Glutamatergic neuron (in vitro differentiated cells): ENCODE measurements at places on chromosomes 7 and 10. TPM values are rescaled to one million over a fixed set of nuclear protein-coding genes. Genes with fewer than 3 reads are reported as not detected.

DNA sequence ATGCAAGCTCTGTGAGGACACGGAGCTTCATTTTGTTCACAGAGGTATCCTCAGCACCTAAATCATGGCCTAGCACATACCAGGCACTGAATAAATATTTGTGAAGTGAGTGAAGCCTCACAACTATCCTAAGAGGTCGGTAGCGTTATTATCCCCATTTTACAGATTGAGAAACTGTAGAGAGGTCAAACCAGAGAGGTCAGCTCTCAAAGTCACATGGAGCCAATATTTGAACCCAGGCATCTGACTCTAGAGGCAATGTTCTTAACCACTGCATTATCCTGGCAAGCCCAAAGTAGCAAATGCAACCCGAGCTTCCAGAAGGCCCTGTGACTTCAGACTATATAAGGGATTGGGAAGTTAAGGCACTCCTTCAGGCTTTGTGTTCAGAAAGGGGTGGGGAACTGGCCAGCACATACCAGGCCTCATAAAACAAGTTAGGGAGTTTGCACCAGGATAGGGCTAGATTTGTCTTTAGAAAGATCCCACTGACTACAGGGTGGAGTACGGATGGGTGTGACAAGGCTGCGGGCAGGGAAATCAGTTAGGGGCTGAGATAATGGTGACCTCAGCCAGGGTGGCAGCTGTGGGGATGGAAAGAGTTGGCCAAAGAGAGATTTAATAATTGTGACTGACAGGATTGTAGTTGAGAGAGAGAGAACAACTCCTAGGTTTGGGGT is 101.4 kb downstream of the TBXAS1 start:
- no peaks in the 10 kb centered on the region for H3K36me3 ChIP-seq
- H3K27ac ChIP-seq = no peak overlapping the region
- no peaks in the 10 kb centered on the region for H3K4me1 ChIP-seq
- H3K27me3 ChIP-seq = no peaks in the 10 kb centered on the region
- H3K4me3 ChIP-seq = no peak overlapping the region

DNA sequence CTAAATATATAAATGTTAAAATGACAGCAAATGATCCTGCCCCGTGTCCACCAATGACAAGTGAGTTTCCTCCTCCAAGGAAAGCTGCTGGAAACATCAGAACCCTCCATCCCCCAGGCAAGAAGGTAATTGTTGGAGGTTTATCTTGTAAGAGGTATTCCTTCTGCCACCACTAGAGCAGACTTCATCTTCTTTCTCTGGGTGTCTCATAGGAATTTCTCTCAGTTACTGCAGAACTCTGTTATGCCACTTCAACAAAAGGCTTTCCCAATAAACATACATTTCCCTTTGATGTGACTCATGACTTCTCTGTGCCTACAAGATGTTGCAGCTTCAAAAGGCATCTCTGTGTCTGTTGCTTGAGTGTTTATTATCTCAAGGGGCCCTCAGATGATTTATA is 279.1 kb downstream of the BMPER start:
- no peak overlapping the region for H3K27ac ChIP-seq
- no peak for DNase-seq
- H3K4me3 ChIP-seq = no peak overlapping the region
- no peaks in the 10 kb centered on the region for H3K4me1 ChIP-seq
- no peaks in the 10 kb centered on the region for H3K27me3 ChIP-seq
- H3K36me3 ChIP-seq = no peaks in the 10 kb centered on the region

- no peaks in the 10 kb centered on the region for H3K27me3 ChIP-seq
- no peak overlapping the region for H3K27ac ChIP-seq
- H3K4me1 ChIP-seq = no peaks in the 10 kb centered on the region
Observed at GRCh38 chr10:17375936-17376584, 78.3 kb downstream of the ST8SIA6 start.

- H3K27me3 ChIP-seq = no peaks in the 10 kb centered on the region
- H3K4me1 ChIP-seq = no peaks in the 10 kb centered on the region
- no peaks in the 10 kb centered on the region for H3K36me3 ChIP-seq
- no peak for DNase-seq
- no peak overlapping the region for H3K4me3 ChIP-seq
- peak overlapping the region; percentile 2 for H3K27ac ChIP-seq
Observed at GRCh38 chr7:98969386-98969785, 91.1 kb downstream of the TRRAP start.

- H3K27me3 ChIP-seq = peaks cover 12% of the 10 kb centered on the region
Observed at GRCh38 chr7:50303335-50304128, 984 bp upstream of the IKZF1 start.

DNA sequence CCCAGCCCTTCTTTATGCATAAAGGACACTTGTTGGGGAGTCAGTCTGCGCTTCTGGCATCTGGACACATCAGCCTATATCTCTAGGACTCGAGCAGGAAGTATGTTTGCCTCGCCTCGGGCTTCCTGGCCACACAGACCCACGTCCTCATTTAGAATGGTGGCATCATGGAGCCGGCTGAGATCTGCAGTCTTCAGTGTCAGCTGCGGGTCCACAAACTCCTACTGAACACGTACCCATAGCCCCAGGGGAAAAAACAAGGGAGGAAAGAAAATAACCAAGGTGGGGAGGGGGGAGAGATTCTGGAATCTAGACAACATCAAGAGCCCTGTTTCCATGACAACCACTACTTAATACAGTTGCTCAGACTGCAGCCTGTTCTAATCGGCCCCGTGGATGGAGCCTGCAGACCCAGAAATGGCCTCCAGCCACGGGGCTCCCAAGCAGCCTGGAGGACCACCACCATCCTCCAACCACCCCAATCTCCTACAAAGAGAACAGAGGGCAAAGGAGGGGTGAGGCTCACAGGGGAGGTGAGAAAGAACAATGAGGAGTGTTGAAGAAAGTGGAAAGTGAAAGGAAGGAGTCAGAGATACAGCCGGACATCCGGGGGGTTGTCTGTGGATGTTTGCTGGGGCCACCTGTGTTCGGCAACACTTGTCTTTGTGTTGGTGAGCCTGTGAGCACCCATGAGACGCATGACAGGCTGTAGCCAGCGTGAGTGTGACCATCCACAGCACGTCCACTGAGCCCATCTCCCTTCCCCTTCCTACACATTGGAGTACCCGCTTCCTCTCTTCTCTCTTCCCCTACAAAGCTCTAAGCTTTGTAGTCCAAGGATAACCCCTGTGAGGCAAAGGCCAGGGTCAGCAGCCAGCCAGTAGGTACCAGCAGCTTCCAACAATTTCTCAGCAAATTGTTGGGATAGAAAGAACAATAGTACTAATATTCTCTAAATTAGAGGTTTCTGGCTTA is 141.0 kb downstream of the PLXNA4 start:
- no peak for DNase-seq
- peaks cover 6% of the 10 kb centered on the region for H3K4me1 ChIP-seq
- no peaks in the 10 kb centered on the region for H3K36me3 ChIP-seq
- H3K27ac ChIP-seq = no peak overlapping the region
- H3K4me3 ChIP-seq = no peak overlapping the region
- peaks cover 2% of the 10 kb centered on the region for H3K27me3 ChIP-seq

- H3K4me3 ChIP-seq = no peak overlapping the region
- DNase-seq = no peak
- H3K27me3 ChIP-seq = no peaks in the 10 kb centered on the region
- H3K27ac ChIP-seq = no peak overlapping the region
Observed at GRCh38 chr7:119888251-119888650, 384.7 kb upstream of the KCND2 start.

DNA sequence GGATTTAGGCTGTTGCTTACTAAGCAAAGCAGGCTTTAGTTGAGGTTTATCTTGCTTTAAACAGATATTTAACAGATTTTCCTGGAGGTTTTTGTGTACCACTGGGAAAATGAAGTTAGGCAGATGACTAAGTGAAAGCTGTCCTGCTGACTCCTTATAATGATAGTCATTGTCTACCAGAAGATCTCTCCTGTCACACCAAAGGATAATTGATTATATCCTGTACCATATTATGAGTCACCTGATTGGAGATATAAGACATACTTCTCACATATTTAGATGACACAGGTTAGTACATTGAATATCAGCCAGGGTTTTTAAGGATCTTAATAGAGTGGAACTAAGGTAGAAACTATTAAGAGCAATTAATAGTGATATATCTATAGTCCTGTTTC is 68.4 kb downstream of the PTEN start:
- H3K27ac ChIP-seq = no peak overlapping the region
- no peaks in the 10 kb centered on the region for H3K36me3 ChIP-seq
- no peaks in the 10 kb centered on the region for H3K4me1 ChIP-seq
- H3K27me3 ChIP-seq = peaks cover 1% of the 10 kb centered on the region

DNA sequence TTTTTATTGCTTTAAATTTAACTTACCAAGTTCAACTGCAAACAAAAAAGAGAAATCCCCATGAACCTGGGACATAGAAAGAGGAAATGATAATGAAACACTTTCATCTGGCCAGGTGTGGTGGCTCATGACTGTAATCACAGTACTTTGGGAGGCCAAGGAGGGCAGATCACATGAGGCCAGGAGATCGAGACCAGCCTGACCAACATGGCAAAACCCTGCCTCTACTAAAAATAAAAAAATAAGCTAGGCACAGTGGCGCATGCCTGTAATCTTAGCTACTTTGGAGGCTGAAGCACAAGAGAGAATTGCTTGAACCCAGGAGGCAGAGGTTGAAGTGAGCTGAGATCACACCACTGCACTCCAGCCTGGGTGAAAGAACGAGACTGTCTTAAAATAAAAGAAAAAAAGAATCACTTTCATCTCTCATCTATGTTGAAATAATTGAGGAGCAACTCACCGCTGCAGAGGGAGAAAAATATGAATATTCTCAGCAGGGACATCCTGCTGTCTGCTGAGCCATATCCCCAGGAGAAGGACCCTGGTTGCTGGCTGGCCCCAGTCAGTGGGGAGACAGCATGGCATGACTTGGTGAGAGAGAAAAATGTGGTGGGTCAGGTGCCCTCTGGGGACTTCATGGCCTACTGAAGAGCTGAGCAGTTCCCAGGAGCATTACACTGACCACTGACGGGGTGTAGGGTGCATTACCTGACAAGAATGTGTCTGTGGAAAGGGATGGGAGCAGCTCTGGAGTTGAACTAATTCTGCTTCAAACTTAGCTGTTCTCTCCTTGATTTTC is 22.8 kb upstream of the TARP start:
- H3K4me3 ChIP-seq = no peak overlapping the region
- DNase-seq = no peak
- H3K4me1 ChIP-seq = no peaks in the 10 kb centered on the region
- no peak overlapping the region for H3K27ac ChIP-seq
- no peaks in the 10 kb centered on the region for H3K36me3 ChIP-seq

- H3K4me1 ChIP-seq = no peaks in the 10 kb centered on the region
- peaks cover 24% of the 10 kb centered on the region for H3K36me3 ChIP-seq
- H3K27ac ChIP-seq = no peak overlapping the region
Observed at GRCh38 chr7:106246902-106247711, 37.7 kb downstream of the NAMPT start.

DNA sequence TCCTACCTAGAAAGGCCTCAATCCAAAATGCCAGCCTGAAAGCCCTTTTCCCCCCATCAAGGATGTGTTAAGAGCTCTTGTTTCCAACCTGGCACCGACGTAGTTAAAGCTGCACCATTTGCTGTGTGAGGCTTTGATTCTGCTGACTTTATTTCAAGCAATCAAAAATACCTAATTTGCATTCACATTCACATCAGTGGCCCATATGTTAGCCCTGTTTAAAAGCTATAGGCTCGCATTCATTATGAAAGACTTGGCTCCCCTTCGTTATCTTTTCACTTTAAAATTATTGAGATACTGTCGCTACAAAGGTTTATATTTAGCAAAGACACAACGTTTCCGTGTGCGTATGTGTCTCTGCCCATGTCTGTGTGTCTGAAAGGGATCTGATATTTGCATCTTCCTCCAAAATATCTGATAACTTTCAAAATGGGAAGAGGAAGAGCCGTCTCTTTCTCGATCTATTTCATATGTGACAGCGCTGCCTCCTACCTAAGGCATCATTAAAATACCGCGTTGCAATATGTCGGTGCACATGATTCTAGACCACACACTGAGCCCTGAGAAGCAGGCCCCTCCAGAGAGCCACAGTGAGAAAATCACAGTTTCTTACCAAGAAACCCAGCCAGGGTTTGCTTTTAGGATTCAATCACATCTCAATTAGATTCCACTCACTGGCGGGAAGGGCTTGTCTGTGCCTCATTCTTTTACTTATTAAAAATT is 57.1 kb upstream of the ITPRID1 start:
- H3K4me1 ChIP-seq = peaks cover 9% of the 10 kb centered on the region
- H3K36me3 ChIP-seq = peaks cover 5% of the 10 kb centered on the region
- peaks cover 8% of the 10 kb centered on the region for H3K27me3 ChIP-seq
- no peak overlapping the region for H3K4me3 ChIP-seq
- DNase-seq = no peak
- H3K27ac ChIP-seq = no peak overlapping the region

DNA sequence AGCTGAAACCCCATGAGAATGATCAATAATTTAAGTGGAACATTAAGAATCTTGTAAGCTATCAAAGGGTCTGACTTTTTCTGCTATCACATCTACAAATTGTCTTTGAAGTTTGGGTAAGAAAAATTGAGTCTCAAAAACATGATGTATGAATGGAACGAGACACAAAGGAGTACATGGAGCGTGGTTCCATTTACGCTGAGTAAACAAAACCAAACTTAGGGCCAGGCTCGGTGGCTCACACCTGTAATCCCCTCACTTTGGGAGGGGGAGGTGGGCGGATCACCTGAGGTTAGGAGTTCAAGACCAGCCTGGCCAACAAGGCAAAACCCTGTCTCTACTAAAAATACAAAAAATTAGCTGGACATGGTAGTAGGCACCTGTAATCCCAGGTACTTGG is 24.3 kb downstream of the SMC3 start:
- no peak for DNase-seq
- H3K27me3 ChIP-seq = no peaks in the 10 kb centered on the region
- H3K4me3 ChIP-seq = no peak overlapping the region

DNA sequence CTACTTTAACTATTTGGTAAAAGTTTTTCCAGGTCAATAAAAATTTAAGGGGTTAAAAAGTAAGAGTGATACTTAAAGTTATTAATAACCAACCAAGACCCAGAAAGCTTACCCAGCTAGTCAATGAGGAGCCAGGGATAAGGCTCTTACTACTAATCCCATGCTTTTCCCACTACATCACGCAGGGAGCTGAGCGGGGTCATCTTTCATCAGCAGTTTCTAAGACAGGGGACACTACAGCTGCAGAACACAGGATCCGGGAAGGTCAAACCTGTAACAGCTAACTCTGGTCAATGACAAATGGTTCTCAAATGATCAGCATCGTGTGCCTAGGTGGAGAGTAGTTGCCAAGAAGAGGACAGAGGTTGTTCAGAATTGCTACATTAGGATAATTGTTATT is 65.1 kb downstream of the RSU1 start:
- peaks cover 2% of the 10 kb centered on the region for H3K27me3 ChIP-seq
- H3K27ac ChIP-seq = no peak overlapping the region
- H3K4me3 ChIP-seq = no peak overlapping the region
- no peak for DNase-seq
- peaks cover 5% of the 10 kb centered on the region for H3K4me1 ChIP-seq

DNA sequence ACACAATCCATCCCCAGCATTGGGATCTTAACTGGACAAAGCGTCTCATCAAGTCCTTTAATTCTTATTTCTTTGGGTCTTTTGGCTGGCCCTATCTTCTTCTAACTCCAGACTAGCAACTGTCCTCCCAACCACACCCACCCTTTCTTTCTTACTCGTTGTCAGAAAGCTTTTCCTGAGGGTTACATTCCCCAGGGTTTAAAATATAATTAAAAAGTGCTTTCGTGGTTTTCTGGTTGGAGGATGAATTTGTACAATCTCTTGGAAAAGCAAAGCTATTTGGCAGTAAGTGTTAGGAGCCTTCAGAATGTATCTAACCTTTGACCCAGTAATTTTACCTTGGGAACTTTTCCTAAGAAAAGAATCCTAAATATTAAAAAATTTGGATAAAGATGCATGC is 10.4 kb upstream of the ITGB8 start:
- no peaks in the 10 kb centered on the region for H3K36me3 ChIP-seq
- H3K27ac ChIP-seq = no peak overlapping the region

The C10orf105 gene
- not detected for total RNA-seq

The MYOZ1 gene
- total RNA-seq = 0.64 TPM

The CRHR2 gene
- 2.4 TPM for total RNA-seq

The ZFAND2A gene
- total RNA-seq = 34.5 TPM

The XRCC2 gene
- total RNA-seq = 3.0 TPM
